Fibroblast of gingiva (primary cell): ENCODE measurements at places on chromosomes 7 and 10.
A peak's percentile ranks its signal among the peaks of the same experiment; 100 is the strongest.

DNA sequence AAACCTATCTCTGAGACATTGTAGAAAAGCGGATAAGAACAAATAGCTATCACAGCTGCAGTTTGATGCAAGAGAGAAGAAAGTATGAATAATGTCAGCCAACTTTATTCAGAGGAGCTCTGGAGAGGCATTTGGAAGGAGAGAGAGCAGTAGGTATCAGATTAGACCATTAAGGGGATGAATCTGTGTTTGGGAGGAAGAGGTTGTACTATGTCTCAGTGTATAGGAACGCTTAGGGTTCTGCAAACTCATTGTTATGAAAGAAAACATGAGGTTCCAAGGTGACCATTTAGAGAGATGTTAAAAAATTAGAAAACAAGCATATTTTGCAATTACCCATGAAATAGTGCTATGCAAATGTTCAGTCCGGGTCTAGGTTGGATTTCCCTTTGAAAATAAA lies 207.5 kb upstream of the GNAI1 start:
- DNase-seq = peak; percentile 31

- peak; percentile 38 for DNase-seq
Measured at GRCh38 chr10:101354328-101355071, 535 bp downstream of the BTRC start.

DNA sequence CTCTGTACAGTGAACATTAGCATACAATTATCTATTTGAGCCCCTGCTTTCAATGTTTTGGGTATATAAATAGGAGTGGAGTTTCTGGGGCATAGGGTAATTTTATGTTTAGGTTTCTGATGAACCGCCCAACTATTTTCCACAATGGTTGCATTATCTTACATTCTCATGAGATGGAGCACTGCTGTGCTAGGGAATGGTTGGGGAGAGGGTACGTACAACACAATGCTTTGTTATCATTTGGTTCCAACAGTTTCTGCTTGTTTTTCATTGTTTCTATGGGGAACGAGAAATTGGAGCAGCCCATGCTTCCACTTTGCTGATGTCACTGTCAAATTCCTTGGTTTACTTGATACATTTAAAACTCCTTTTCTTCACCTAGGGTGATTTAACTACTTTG lies 1115.3 kb downstream of the REEP3 start:
- DNase-seq = no peak

DNA sequence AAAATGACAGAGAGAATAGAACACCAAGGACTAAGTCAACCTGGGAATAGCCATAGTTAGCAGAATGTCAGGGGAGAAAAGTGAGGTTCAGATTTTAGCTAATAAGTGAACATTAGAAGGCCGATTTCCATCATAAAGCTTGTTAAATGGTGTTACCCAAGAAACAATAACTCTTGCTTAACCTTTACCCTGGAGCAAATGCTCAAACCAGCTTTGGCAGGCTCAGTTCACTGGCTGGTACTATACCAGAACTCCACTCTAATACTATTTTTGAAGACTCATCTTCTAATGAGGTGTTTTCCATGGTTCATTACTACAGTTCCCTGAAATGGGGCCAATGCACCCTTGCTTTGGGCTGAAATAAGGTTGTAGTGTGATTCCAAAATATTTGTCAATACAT lies 61.3 kb downstream of the RNLS start:
- DNase-seq = peak; percentile 40
